Peyer's patch (tissue), 4 donors: ENCODE measurements at places on chromosomes 13 and 19. TPM values are rescaled to one million over a fixed set of nuclear protein-coding genes. Genes with fewer than 3 reads are reported as not detected.
A peak's percentile ranks its signal among the peaks of the same experiment; 100 is the strongest.

DNA sequence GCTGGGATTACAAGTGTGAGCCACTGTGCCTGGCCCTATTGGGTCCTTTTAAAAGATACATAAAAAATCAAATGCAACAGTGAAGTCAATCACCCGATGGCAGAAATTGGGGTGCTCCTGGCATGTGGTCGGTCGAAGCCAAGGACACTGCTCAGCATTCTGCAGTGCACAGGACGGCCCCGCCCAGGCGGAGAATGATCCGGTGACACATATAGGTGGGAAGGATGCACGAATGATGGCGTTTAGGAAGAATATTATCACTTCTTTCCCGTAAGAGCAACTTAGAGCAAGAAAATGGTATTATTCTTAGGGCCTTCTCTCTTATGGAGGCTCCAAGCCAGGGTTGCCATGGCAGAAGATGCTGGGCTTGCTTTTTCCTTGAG lies 3.2 kb upstream of the GP6 start:
- H3K36me3 ChIP-seq, result peaks cover 47% of the 10 kb centered on the region
- H3K4me1 ChIP-seq, result peaks cover 9% of the 10 kb centered on the region
- no peak overlapping the region for H3K4me3 ChIP-seq
- H3K27ac ChIP-seq, result no peak overlapping the region
- DNase-seq, result no peak

DNA sequence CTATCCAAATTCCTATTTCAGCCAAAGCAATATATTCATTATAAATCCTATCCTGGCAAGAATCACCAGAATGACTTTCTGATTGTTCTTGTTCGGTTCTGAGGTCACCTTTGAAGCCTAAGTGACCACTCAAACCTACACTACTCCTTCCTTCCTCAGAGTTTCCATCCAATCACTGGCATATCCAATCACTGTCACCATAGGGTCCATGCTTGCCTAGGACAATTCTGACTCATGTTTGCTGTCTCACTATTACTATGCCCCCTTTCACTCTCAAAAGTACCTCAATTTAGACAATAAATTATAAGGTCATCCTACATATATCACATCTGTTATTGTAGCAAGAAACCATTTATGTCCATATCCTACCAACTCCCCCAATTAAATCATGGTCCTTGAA lies 58.9 kb downstream of the UBL3 start:
- no peak overlapping the region for H3K4me3 ChIP-seq
- no peaks in the 10 kb centered on the region for H3K36me3 ChIP-seq
- H3K27ac ChIP-seq, result no peak overlapping the region
- H3K27me3 ChIP-seq, result no peaks in the 10 kb centered on the region

DNA sequence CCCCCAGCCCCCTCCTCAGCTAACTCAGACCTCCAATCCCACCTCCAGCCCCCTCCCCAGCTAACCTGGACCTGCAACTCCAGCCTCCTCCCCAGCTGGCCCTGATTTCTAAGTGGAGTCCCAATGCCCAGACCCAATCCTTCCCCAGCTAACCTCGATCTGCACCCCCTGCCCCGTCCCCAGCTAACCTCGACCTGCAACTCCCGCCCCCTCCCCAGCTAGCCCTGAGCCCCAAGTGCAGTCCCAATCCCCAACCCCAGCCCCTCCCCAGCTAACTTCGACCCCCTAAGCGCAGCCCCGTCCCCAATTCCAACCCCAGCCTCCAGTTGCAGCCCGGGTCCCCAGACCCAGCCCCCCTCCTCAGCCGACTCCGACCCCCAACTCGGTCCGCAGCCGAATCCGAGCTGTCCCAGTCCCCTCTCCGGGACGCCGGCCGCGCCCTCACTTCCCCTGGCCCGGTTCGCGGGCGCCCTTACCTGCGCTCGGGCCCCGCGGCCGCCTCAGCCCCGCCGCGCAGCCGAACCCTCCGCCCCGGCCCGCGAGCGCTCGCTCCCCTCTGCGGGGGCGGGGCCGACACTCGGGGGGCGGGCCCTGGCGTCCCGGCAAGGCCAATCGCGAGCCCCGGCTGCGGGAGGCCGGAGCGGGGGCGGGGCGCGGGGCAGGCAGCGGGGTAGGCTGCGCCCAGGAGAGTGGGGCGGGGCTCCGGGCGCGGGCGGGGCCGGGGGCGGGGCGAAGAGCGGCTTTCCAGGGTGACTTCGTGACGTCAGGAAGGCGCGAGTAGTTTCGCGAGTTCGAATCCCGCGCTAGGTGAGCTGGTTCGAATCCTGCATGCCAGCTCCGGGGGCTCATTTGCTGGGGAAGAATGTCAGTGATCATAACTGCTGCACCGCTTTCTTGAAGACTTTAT lies at the start of gene GNG7:
Gene GNG7, minus strand, starts transcription at position 525 of the 907 bp plus-strand sequence. CDS start 182,006 bp downstream, outside the sequence.
- no peaks in the 10 kb centered on the region for H3K27me3 ChIP-seq
- H3K36me3 ChIP-seq, result no peaks in the 10 kb centered on the region
- peak within 1 kb of the TSS; percentile 65 for H3K27ac ChIP-seq
- H3K4me3 ChIP-seq, result peak within 1 kb of the TSS; percentile 69
- H3K4me1 ChIP-seq, result peaks cover 10% of the 10 kb centered on the region

DNA sequence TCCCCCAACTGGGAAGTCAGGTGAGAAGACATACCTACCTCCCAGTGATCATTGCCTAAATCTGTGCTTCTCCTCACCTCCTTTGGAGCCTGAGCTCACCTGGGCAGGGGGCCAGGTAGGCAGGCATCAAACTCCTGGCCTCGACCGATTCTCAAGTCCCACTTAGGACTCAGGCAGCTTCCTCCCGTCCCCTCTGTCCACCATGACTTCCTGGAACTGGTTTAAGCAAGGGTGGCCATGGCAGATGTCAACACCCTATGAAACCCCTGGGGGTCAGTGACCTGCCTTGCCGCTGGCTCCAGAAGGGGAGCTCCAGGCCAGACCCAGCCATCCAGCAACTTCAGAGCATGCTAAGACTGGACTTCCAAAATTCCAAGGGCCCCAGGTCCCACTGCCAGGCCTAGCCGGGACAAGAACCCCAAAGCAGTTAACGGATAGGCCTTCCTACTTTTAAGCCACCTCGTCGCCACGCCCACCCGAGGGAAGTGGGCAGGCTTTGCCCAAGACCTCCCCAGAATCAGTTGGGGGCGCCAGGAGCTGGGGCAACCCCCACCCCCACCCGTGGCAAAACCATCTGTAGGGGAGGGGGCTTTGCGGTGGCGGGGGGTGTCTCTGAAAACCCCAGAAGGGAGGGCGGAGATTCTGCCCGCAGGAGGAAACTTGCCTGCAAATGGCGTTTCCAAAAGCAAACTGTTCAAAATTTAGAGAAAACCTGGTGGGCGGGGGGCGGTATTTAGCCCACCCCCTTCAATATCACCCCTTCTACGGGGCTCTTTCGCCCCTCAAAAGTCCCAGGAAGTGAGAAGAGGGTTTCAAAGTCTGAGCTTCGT lies 657 bp downstream of the PLIN3 start:
- H3K4me3 ChIP-seq, result peak overlapping the region; percentile 59
- H3K36me3 ChIP-seq, result no peaks in the 10 kb centered on the region
- H3K4me1 ChIP-seq, result no peaks in the 10 kb centered on the region
- no peaks in the 10 kb centered on the region for H3K27me3 ChIP-seq
- H3K27ac ChIP-seq, result peak overlapping the region; percentile 93

GRCh38 chr19:32998722-32999121 lies 26.7 kb downstream of the FAAP24 start:
- H3K36me3 ChIP-seq, result peaks cover 26% of the 10 kb centered on the region
- no peak overlapping the region for H3K27ac ChIP-seq
- DNase-seq, result no peak
- no peak overlapping the region for H3K4me3 ChIP-seq
- H3K4me1 ChIP-seq, result no peaks in the 10 kb centered on the region

DNA sequence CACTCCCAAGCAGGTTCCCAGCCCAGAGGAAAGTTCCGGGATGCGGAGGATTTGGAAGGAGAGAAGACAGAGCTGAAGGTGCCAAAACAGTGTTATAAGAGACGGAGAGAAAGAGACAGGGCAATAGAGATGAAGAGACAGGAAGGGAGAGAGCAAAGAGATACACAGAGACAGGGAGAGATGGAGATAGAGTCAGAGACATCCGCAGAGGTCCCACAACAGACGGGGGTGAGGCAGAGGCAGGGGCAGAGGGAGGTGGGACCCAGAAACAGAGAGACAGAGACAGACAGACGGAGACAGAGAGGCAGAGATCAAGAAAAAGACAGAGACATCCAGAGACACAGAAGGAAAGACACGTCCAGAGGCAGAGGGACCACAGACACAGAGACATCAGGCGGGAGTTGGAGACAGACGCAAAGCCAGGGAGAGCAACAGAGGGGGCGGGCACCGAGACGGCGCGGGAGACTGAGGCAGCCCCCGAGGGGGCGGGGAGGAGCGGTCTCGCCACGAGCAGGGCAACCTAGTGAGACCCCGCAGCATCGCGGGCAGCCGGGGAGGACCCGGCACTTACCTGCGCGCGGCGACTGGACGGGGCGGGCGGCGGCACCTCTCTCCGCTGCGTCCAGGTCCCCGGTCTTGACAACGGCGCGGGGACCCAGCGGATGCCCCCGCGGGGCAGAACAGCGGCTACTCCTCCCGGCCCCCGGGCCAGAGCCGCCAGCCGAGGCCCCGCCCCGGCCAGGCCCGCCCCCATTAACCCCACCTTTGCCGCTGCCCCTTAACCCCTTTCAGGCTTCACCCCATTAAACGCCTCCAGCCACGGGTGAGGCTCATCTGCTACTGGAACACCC lies at the start of gene GPR4:
Gene GPR4, minus strand, starts transcription at position 689 of the 851 bp plus-strand sequence. CDS start 10,346 bp downstream, outside the sequence.
- H3K36me3 ChIP-seq, result no peaks in the 10 kb centered on the region
- peaks cover 43% of the 10 kb centered on the region for H3K27me3 ChIP-seq
- H3K27ac ChIP-seq, result peak within 1 kb of the TSS; percentile 57
- DNase-seq, result no peak
- H3K4me3 ChIP-seq, result peak within 1 kb of the TSS; percentile 12

BST2 gene
- 9.6 TPM for total RNA-seq

LGI4 gene
- total RNA-seq, result 6.1 TPM

HSPB6 gene
- total RNA-seq, result 19.8 TPM

PDX1 gene
- not detected for total RNA-seq

GJA3 gene
- total RNA-seq, result not detected

LPAR2 gene
- total RNA-seq, result 44.2 TPM
